Activated CD8-positive, alpha-beta memory T cell treated with anti-CD3 and anti-CD28 coated beads for 1 hour (primary cell): ENCODE measurements at places on chromosomes 7 and 10.

- no peak for DNase-seq
Measured at GRCh38 chr7:92076509-92076908, 57.8 kb downstream of the CYP51A1 start.

GRCh38 chr7:30920584-30921539 lies 9.2 kb downstream of the AQP1 start:
- DNase-seq: no peak

GRCh38 chr7:36884910-36885309 lies 160.6 kb upstream of the AOAH start:
- no peak for DNase-seq

- DNase-seq: no peak
Measured at GRCh38 chr7:94980418-94981142, 73.2 kb downstream of the PPP1R9A start.

DNA sequence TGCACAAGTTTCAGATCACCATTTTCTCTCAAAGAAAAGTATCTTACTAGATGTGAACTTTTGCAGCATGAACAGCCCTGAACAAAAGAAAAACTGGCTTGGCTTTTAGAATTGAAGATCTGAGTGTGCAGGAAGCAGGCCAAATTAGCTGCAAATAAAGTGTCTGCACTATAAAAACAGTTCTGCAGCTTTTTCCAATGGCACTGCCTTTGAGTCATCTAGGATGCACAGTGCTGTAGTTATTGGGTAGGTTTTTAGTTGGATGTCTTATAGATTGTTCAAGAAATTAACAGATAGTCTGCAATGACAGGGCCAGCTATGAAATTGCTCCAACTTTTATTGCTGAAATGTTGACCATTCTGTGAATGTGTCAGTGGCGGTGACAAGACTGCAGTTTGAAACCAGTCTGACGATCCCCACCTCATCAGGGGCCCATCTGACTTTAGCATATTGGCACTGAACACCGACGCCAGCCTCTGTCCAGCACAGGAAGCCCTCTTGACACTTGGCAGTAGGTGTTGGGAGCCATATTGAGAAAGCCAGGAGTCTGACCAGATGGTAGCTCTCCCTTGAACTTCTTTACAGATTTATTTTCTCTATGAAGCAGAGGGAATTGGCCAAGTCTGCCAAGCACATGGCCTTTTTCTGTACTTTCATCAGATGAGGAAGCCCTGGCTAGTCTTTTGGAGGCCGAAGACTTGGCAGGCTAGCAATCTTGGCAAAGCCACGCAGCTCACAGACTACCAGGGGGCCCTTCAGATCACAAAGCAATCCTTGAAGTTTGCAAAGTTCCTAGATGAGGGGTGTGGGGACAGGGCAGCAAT lies 490.6 kb downstream of the NEBL start:
- DNase-seq: no peak

GRCh38 chr7:36051501-36051900 lies 101.6 kb upstream of the EEPD1 start:
- DNase-seq: no peak

DNA sequence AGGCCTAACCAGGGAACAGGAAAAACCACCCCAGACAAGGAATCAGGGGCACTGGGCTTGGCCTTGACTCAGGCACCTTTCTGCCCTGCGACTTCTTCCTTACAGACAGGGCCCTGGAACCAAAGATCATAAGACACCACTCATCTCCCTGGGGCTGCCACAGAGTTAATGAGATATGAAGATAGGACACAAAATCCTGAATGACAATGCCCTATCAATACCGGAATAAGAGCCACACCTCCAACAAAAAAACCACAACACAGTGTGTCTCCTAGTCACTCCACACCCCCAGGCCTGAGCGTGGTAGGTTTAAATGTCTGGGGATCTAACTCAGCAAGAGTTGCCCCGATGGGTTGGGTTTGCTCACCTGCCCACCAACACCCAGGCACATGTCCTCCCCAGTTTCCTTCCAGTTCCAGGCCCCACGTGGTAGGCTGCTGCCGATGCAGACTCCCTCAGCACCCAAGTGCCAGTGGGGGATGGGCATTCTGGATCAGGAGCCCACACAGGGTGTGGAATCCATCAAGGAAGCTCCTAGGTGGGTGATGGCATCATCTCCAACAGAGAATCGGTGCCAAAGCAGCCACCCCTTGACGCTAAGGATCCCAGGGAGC lies 3.9 kb downstream of the DLG5 start:
- DNase-seq: no peak

- DNase-seq: no peak
Measured at GRCh38 chr10:30435073-30435422, 1.1 kb downstream of the MAP3K8 start.

DNA sequence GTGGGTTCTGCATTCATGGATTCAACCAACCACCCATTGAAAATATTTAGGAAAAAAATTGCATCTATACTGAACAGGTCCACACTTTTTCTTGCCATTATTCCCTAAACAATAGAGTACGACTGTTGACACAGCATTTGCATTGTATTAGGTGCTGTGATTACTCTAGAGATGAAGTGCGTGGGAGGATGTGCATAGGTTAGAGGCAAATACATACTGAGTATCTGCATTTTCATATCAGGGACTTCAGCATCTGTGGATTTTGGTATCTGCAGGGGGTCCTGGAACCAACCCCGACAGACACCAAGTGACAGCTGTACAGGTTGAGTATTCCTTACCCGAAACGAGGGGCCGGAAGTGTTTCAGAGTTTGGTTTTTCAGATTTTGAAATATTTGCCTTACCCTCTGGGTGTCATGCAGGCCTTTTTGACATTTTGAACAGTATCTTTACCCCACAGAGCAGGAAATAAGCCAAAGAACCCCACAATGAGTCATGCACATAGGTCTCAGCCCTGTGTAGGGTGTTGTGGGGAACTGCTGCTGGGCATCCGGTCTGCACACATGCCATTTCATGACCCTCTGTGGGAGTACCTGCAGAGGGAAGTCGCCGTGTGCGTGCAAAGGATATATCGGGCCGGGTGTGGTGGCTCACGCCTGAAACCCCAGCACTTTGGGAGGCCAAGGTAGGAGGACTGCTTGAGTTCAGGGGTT lies 14.5 kb downstream of the NUDT5 start:
- peak; percentile 19 for DNase-seq

DNA sequence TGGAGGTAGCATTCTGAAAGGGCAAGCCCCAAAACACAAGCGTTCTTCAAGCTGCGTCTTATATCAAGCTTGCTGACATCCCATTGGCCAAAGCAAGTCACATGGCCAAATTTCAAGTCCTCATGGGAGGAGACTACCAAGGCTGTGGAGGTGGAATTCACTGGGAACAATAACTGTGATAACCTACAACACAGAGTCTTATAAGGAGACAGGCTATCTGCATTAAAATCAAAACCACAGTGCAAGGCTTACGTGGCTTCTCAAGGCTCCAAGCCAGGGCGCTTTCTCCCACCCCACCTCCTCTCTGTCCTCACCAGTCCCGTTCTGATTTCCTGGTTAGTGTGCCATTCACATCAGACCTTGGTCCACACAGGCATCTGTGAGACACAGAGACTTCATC lies 39.4 kb downstream of the ADRB1 start:
- DNase-seq: no peak

GRCh38 chr7:137203351-137203750 lies 140.2 kb downstream of the PTN start:
- no peak for DNase-seq

- DNase-seq: no peak
Measured at GRCh38 chr10:74223755-74224529, 72.9 kb downstream of the ADK start.

- no peak for DNase-seq
Measured at GRCh38 chr7:157396316-157397035, 59.7 kb downstream of the DNAJB6 start.

GRCh38 chr10:118482393-118483331 lies 112.8 kb downstream of the PRLHR start:
- no peak for DNase-seq

- DNase-seq: no peak
Measured at GRCh38 chr10:92913973-92914372, 65.7 kb downstream of the EXOC6 start.

DNA sequence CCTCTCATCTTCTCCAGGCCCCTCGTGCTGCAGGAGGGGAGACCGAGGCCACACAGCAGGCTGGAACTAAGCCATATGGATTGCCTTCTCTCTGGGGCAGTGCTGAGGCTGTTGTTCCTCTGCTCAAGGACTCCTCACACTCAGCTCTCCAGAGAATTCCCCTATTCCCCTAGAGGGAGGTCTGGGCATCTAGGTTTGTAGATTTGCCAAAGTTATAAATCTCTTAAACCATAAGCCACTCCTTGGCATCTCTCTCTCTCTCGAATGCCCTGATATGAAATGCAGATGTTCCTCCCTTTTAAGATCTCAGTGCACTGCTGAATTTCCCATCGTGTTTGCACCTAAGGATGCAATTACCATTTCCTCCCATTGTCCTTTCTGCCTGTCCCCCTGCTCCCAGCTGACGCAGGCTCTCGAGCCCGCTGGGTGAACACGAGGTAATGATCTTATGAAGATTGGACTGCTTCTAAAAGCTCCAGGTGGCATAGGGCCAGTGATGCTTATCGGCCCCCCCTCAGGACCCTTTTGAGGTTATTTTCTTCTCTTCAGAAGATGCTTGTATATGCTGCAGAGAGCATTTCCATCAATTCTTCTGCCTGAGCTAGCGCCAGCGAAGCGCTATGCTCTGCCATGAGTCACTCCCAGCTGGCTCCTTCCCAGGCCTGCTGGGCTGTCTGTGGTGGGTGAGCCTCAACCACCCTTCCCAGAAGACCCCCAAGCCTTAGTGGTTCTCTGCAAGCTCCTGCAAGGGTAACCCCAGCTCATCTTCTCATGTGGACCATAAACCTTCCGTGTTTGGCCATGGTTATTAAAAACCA lies 41.6 kb upstream of the AQP1 start:
- DNase-seq: no peak

DNA sequence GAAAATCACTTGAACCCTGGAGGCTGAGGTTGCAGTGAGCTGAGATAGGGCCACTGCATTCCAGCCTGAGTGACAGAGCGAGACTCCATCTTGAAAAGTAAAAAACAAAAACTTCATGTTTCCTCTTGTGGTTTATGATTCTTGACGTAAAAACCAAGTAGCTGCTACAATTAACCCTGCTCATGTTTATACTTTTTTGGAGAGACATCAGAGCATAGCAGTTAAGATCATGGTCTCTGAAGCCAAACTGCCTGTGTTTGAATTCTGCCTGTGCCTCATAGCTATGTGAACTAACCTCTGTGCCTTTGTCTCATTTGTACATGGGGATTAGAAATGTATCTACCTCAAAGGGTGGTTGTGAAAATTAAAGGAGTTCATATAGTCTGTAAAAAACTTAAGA lies 27.2 kb downstream of the SUV39H2 start:
- no peak for DNase-seq
